ENCODE measurements at places on chromosomes 3 and 15. TPM values are rescaled to one million over a fixed set of nuclear protein-coding genes. Genes with fewer than 3 reads are reported as not detected.

GRCh38 chr15:76338486-76339304, 2.1 kb downstream of the ISL2 start:
- no peak for DNase-seq

- DNase-seq, result no peak
Observed at GRCh38 chr3:82474711-82475110, 713.3 kb upstream of the GBE1 start.

- DNase-seq, result no peak
Observed at GRCh38 chr3:39712413-39713048, 96.9 kb upstream of the MYRIP start.

DNA sequence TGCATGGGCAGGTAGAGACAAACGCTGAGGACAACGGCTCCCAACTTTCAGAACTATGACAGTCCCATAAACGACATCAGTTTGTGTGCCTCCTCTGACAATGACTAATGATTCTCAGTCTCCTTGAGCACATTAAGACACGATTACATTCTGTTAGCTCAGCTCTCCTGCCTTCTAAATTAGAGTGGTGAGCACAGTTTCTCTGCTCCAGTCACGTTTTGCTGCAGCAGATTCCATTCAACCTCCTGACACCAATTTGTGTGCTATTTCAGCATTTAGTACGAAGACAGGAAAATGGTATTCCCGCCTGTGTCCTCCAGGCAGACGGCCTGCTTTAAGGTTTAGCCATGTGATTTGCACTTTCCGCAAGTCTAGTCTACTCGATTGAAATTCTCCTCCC, 458.4 kb upstream of the CFAP20DC start:
- no peak for DNase-seq

- no peak for DNase-seq
Observed at GRCh38 chr15:95698951-95699350, 631.5 kb upstream of the NR2F2 start.

GRCh38 chr15:87618203-87618725, 638.3 kb downstream of the NTRK3 start:
- no peak for DNase-seq

DNA sequence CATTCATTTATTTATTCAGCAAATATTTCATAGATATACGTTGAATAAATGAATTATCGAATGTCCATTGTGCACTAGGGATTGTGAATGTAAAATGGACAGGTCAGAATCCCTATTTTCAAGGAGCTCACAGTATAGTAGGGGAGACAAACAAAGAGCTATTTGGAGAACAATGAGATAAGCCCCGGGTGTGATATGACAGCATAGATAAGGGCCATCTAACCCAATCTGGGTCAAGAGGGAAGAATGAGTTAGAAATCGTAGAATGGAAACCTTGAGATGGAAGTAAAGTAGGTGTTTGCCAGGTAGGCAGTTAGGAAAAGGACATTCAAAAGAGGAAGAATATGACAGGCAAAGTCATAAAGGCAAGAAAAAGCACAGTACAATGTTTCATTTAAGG, 132.2 kb upstream of the GOLGA6L4 start:
- DNase-seq, result no peak

DNA sequence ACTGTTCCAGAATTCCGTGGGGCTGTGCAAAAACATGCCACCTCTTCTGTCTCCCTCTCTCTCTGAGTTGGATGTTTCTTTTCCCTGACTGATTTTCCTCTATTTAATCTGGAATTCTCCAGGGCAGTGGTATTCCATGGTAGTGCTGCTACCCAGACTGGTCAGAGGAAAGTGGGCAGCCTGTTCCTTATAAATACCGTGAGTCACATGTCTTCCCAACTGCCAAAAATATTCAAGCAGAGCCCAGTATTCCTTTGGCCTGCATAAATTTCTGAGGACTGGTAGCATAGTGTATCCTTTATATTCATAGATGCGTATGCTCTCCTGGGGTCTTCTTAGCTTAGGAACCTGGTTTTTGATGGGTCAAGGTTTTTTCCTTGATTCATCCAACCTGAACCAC, 40.9 kb downstream of the CEMIP start:
- DNase-seq, result no peak

DNA sequence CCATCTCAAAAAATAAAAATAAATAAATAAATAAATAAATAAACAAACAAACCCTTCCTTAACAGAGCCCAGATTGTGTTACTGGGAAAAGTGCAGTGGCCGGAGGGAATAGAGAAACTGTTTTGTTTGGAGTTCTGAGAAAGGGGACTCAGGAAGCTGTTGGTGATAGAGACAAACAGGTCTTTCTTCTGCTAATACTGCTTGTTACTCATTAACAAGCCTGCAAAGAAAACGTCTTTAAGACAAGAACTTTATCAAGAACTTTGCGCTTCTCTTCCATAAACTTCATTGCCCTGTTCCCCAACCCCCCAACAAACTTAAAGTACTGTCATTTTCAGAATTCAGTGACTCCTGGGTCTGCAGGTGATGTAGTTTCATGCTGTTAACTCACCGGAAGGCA, 68.8 kb upstream of the GSK3B start:
- DNase-seq, result no peak

- no peak for DNase-seq
Observed at GRCh38 chr3:49024449-49024848, 2.5 kb downstream of the NDUFAF3 start.

DNA sequence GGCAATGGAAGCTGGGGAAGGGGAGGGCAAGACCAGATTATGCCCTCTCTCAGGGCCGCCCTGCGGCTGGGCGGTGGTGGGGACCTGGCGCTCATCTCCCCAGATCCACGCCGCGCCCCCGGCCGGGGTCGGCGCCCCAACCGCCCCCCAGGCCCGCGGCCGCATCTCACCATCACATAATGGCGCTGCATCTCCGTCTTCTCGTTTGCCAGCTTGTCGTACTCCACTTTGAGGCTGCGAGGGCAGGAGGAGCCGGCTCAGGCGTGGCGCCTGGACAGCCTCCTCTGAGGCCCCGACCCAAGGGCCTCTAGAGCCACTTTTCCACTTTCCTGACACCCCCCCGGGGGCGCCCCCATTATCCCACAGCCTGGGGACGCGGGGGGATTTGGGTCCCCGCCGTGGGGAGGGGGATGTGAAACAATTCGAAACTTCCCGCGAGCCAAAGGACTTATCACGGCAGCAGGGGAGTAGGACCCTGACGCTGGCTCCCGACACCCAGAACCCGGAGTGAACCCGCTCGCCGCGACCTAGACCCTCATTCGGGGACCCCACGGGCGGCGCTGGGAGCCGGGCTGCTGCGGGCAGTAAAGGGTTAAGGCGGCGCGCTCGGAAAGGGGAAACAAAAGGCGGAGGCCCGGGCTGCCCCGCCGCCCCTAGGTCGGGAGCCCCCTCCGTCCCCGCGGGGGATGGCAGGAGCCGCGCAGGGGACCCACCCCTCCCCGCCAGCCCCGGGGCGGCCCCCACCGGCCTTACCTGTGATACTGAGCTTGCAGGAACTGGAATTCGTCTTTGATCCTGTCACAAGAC, 2.1 kb downstream of the TLE3 start:
- no peak for DNase-seq

DNA sequence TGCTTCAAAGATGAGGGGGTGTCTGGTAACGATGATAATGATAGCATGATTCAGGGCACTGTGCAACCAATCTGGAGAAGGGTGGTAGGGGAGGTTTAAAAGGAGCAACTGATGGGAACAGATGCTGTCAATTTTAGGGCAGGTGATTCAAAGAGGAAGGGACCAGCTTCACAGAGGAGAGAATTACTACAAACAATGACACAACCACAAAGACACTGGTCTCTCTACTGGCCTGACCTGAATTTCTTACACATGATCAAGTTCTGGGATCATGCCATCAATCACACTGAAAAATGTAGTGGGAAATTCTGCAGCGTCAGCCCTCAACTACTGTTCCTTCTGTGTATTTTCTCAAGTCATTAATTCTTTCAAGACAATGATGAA, 2.6 kb upstream of the CDV3 start:
- no peak for DNase-seq

C3orf33 gene
- total RNA-seq, result 3.7 TPM

LTK gene
- total RNA-seq, result 0.33 TPM

CLDN1 gene
- total RNA-seq, result 0.99 TPM
